ENCODE measurements at places on chromosomes 2 and 18. TPM values are rescaled to one million over a fixed set of nuclear protein-coding genes. Genes with fewer than 3 reads are reported as not detected.

The KCNG2 gene
- not detected for total RNA-seq

The LAMA3 gene
- 0.61 TPM for total RNA-seq

DNA sequence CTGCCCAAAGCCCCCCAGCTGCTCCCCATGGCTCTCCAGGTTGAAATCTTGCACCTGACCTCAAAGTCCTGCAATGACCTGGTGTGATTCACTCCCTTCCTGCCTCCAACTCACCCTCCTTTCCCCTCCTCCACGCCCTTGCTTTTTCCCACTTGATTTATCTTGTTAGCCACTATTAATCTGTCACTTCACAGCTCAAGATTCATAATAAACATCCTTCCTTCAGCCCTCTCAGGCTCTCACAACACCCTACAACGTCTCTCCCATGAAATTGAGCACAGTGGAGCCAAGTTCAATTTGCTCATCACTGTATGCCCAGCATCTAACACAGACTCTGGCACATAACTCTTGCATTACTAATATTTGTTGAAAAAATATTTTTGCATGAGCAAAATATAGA, 85.6 kb upstream of the SLC35G4 start:
- no peak for DNase-seq
- no peaks in the 10 kb centered on the region for H3K36me3 ChIP-seq
- H3K27me3 ChIP-seq = no peaks in the 10 kb centered on the region
- H3K27ac ChIP-seq = no peak overlapping the region
- H3K4me1 ChIP-seq = no peaks in the 10 kb centered on the region
- H3K4me3 ChIP-seq = no peak overlapping the region

DNA sequence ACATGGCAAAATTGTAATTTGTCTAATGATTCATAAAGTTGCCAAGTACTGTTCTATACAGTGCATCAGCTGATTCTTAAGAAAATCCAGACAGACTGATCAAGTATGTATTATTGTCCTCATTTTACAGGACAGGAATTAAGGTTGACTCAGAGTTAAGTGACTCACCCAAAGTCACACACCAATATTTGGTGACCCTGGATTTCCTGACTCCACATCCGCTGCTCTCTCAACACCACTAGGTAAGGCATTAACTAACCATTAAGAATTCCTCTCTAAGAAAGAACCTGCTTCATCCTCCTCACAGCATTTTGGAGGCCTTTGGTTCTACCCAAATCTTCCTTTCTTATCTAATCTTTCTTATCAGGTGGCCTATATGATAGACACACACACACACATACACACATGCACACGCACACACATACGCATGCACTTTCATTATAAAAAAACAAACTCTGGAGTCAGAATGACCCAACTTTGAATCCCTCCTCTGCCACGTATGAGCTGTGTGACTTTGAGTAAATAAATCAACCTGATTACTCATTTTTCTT, 150.8 kb downstream of the ANKRD44 start:
- no peak overlapping the region for H3K4me3 ChIP-seq
- H3K27ac ChIP-seq = no peak overlapping the region
- H3K4me1 ChIP-seq = peaks cover 3% of the 10 kb centered on the region
- H3K36me3 ChIP-seq = no peaks in the 10 kb centered on the region

GRCh38 chr2:64737547-64737946, 83.8 kb upstream of the SERTAD2 start:
- H3K27ac ChIP-seq = no peak overlapping the region
- no peaks in the 10 kb centered on the region for H3K27me3 ChIP-seq
- H3K36me3 ChIP-seq = no peaks in the 10 kb centered on the region
